ENCODE measurements at places on chromosomes 13 and 19.
A peak's percentile ranks its signal among the peaks of the same experiment; 100 is the strongest.

DNA sequence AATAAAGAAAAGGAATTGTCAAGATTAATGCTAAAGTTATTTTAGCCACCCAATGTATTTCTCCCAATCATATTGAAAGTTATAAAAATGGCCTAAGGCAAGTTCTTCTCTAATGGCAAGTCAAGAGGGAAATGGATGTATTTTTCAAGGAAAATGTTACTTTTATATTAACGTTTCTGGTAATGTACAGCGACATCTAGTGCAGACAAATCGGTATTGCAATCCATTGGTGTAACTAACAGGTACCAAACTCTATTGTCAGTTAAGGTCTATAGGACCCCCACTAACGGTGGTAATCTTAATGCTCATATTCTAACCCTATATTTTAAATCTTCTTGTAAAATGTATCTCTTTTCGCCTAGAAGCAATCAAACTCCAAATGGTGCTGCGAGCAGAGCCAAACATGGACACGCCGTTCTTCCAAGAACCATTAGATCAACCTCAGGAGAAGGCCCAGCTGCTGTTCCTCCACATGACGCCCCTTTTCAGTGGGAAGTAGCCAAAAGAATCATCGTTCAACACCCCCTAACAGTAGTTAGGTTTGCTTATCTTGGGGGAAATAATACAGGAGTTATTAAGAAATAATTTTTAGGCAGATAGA is 98.5 kb upstream of the PABPC3 start:
- DNase-seq = peak; percentile 31

- DNase-seq = no peak
Measured at GRCh38 chr13:84985860-84986259, 813.4 kb downstream of the SLITRK6 start.

DNA sequence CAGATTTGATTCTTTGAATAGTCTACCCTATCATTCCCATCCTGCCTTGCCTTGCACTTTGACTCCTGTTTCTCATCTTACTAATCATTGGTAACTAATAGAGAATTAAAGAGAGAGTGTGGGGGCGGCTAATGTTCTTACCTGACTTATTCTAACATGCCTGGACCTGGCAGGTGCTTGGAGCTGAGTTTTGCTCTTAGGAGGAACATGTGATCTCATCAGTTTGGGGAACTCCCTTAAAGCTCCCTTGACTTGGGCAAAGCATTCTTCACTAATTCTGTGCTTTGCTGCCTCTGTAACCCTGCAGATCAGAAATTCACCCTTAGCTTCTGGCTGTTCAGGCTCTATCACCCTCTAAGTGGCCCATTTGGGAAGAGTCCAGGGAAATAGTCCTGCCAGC is 861.1 kb downstream of the GPC5 start:
- no peak for DNase-seq

GRCh38 chr13:76499891-76500290 is 386.3 kb downstream of the KCTD12 start:
- no peak for DNase-seq

GRCh38 chr19:3407556-3408516 is 41.5 kb downstream of the NFIC start:
- no peak for DNase-seq

GRCh38 chr13:41588899-41589298 is 131.5 kb downstream of the RGCC start:
- peak; percentile 56 for DNase-seq

DNA sequence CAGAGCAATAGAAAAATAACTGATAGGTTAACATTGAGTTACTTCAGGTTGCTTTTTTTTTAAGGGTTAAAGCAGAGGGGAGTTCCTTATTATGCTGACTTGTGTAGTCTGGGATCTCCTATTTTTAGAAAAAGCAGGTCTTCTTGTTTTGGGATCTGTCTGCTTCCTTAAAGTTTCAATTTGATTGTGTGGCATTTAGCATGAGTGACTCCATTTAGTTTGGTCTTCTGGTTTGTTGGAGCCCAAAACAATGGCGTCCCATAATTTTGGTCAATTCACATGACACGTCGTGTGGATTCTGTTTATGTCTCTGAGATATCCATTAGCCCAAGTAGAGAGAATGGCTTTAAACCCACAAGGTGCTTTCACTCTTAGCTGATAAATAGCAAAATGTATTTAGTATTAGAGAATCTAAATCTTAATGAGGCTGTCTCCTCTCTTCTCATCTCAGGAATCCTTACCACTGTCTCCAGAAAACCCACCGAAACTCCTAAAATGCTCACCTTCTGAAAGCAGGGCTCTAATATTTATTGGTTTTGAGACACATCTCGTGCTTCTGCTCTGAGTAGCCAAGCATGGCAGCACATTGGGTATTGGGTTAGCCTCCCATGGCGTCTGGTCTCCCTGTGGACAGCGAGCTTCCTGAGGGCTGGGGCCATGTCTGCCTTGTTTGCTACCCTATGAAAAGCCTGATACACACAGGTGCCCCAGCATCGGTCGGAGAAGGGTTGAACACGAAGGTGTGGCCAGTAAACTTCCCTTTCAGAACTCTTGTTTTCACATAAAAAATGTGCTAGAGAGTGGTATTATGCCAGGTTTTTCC is 67.2 kb upstream of the GPR183 start:
- no peak for DNase-seq

- no peak for DNase-seq
Measured at GRCh38 chr19:19470579-19470978, 44.8 kb downstream of the TSSK6 start.

- no peak for DNase-seq
Measured at GRCh38 chr13:38415233-38415632, 65.6 kb downstream of the UFM1 start.

DNA sequence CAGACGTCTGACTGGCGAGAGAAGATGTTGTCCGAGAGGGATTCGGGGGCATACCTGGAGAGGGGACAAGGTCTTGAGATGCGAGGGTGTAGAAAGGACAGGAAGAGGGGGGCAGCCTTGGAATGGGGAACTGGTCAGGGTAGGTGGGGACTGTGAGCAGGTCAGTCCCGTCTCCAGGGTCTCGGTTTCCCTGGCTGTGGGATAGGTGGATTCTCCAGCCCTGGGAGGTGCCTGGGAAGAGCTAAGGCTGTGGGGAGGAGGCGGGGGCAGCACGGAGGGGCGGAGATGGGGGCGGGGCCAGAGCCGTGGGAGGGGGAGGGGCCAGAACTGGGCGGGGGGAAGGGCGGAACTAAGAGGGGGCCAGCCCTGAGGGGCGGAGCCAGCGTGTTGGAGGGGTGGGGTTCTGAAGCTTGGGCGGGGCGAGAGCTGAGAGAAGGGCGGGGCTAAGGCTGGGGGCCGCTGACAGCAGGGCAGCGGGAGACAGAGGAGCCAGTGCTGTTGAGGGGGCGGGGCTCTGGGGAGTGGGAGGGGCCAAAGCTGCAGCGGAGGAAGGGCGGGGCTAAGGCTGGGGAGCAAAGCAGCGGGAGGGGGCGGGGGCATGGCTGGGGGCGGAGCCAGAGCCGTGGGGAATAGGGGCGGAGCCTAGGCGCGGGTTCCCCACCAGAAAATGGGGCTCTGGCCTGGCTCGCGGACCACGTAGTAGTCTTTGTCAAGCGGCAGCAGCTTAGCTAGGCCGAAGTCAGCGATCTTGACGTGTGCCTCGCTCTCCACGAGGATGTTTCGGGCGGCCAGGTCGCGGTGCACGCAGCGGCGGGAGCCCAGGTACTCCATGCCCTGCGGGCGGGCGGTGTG is 9.5 kb upstream of the INSL3 start:
- DNase-seq = peak; percentile 55

GRCh38 chr19:4557144-4557970 is 2.1 kb downstream of the SEMA6B start:
- peak; percentile 26 for DNase-seq

DNA sequence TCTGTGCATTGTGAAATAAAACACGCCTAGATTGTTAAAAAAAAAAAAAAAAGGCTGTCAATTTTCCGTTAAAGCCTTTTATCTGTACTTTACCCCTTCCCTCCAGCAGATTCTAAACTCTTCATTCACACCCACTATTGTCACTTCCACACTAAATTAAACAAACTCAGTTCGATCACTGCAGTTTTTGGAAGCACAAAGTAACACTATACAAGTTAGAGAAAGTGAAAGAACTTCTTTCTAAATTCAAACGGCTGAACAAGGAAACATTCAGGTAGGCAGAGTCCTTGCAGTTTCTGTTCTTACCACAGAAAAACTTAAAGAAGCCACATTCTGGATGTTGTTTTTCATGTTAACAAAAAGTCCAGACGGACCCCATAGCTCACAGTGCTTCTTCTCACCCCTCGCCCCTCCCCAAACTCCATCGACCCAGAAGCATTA is 27.5 kb upstream of the UBE2L5 start:
- no peak for DNase-seq

GRCh38 chr19:19274146-19274545 is 1.0 kb upstream of the TM6SF2 start:
- DNase-seq = no peak

GRCh38 chr13:25288966-25289365 is 1.7 kb upstream of the MTMR6 start:
- DNase-seq = no peak

DNA sequence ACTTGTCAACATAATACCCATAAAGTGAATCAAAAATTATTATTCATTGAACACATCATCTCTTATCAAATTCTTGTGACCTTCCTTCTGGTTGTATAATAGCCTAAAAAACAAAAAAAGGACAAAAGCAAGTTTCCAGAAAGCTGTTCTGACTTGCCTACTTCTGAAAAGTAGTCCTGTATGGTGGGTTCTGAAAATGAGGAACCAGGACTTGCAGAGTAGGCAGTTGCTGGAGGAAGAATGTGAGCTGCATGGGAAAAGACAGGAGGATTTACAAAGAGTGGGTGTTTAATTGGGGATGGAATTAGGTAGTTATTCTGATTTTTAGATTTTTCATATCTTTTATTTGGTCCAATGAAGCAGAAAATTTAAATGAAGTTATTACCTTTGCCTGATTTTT is 56.7 kb downstream of the RCBTB2 start:
- DNase-seq = no peak

GRCh38 chr19:15671891-15672579 is 852 bp upstream of the CYP4F12 start:
- DNase-seq = no peak

- no peak for DNase-seq
Measured at GRCh38 chr19:13817615-13818371, 22.6 kb downstream of the ZSWIM4 start.

DNA sequence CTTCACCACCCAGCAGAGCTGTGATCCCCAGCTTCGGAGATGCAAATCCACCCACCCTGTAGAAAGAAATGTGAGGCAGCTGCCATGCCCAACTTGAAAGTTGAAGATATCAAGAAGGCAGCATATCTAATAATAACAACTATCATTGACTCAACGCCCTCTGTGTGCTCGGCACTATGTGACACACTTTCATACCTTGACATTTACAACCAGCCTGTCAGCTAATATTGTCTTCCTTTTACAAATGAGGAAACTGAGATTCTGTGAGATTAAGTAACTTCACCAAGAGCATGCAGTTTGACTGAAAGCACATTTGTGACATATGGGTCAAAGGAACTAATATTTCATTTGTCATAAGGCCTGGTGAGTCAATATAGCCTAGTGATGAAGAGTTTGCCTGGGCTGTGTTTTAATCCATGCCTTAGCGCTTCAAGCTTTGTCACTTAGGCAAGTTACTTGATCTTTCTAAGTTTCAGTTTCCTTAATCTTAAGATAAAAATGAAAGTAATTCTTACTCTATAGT is 137.0 kb downstream of the FLT1 start:
- DNase-seq = no peak

GRCh38 chr19:10517361-10517759 is at the start of gene S1PR5:
S1PR5 (minus strand) TSS chr19:10517447; CDS start chr19:10515011, 2,436 bp downstream.
- DNase-seq = no peak

DNA sequence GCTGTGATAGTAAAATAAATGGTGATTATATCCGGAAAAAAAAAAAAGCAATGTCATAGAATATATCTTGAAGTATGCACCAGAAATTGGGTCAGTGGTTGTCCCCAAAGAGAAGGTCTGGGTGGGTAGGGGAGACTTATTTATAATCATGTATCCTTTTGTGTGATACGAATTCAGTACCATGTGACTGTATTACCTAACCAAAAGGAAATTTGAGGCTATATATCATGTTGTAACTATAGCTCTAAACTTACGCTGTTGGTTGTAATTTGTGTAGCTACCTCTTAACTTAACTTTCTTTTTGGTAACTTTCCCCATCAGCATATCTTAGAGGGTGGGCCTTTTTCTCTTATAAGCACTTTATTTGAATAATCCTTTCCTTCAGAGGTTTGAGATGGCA is 25.2 kb upstream of the KCTD4 start:
- no peak for DNase-seq

Data from stimulated activated CD4-positive, alpha-beta T cell treated with anti-CD3 and anti-CD28 coated beads, Interleukin-4, amount 100 ng/mL, for 24 hours (primary cell).